ENCODE measurements at places on chromosomes 3 and 15. TPM values are rescaled to one million over a fixed set of nuclear protein-coding genes. Genes with fewer than 3 reads are reported as not detected.

Gene CATSPER2
- 1.1 TPM for total RNA-seq

Gene KLHL25
- total RNA-seq, result 4.1 TPM

Gene C3orf20
- not detected for total RNA-seq

Gene PIK3CB
- total RNA-seq, result 30.7 TPM

Gene BCL2A1
- 0.43 TPM for total RNA-seq

Gene ABI3BP
- 28.8 TPM for total RNA-seq

DNA sequence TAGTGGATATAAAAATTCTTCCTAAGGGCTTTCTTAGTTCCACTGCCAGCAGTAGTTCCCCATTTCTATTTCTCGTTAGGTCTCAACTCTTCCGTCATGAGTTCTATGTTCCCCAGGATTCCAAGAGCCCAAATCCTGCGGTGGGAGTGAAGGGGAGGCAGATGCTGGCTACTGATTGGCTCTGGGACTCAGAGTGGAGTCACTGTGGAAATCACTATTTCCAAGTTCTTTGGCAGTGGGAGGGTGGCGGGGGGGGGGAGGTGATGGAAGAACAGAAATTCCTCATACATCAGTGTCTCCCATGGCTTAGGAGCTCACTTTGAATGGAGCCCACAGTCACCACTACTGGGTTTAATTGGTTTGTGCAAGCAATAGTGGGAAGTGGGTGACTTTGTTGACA lies 5.6 kb downstream of the CCR1 start:
- no peak for DNase-seq

DNA sequence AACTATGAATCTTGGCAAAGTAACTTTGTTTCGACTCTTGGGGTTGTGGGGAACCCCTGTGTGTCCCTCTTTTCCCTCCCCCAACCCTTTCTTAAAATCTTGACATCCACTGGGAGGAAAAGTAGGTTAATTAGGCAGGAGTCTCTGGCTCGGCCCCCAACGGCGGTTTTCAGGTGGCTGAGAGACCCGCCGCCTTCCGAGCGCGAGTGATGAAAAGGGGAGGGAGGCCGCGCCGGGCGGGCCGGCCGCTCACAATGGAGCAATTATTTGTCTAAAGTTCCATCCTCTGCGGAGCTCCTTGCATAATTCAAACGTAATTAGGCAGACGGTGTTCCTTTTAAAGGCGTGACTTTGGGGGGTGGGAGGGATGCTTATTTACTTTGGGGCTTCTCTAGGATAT lies 51.7 kb downstream of the ZIC4 start:
- DNase-seq, result no peak

- no peak for DNase-seq
Observed at GRCh38 chr15:85671156-85671555, 123.6 kb downstream of the KLHL25 start.

DNA sequence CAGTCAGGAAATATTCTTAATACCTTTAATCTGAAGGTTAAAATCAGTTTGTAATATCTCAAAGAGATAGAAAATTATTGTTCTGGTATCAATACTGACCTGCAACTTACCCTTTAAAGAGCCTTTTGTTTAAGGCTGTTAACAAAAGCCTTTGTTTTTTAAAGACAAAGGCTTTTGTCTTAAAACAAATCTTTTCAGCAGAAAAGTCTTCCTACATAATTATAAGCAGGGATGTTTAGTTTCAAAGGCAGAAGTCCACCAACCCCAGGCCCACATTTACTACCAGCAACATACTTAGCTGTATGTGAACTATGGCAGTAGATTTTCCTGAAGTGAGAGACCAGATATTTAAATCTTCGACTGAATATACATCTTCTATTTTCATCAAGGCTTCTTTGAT lies 36.2 kb downstream of the SLC30A4 start:
- no peak for DNase-seq

- no peak for DNase-seq
Observed at GRCh38 chr3:185532901-185533300, 19.5 kb downstream of the LIPH start.

- DNase-seq, result no peak
Observed at GRCh38 chr3:93969443-93969842, 4.3 kb downstream of the PROS1 start.

DNA sequence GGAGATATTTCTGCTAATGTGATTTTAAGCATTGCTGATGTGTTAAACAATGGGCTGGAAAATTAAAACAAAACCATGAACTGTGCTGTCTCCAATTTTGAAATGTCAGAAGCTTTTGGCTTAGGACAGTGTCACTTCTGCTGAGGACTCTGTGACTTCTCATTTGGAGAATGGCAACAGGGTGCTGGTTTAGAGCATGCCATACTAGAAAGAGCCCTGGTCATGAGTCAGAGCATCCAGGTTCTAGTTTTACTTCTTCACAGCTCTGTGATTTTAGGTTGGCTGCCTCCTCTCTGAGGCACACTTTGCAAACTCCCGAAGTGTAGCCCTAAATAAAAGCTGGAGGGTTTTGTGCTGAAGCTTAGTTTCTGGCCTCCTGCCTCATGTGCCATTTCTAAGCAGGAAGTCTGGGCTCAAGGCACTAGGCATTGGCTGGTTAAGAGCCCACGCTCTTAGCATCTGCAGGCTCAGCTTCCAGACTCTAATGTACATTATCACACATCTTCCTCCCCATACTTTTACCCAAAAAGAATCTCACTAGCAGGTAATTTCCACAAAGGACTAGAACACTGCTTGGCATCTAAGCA lies 193.8 kb downstream of the CNTN3 start:
- no peak for DNase-seq

DNA sequence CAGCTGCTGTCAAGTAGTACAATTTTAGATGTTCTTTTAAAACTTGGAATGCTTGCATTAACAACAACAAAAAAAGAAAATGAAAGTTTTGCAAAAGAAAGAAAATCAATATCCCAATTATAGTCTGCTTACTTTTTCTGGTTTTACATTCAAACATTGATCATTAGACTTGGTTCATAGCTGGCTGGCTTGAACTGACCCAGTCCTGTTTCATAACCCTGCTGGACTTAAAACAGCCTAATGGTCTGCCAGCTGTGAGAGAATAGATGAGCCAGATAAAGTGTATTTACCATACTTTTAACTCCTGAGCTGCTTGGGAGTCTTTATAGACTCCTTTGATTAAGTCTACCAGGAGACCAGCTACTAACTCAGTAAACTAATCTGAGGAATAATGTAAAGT lies 59.2 kb downstream of the PIAS1 start:
- DNase-seq, result no peak

GRCh38 chr15:92879949-92880725 lies 20.0 kb upstream of the CHD2 start:
- no peak for DNase-seq

GRCh38 chr15:48550822-48551525 lies 94.5 kb downstream of the FBN1 start:
- no peak for DNase-seq

- DNase-seq, result no peak
Observed at GRCh38 chr15:68774120-68774519, 46.6 kb downstream of the ANP32A start.

DNA sequence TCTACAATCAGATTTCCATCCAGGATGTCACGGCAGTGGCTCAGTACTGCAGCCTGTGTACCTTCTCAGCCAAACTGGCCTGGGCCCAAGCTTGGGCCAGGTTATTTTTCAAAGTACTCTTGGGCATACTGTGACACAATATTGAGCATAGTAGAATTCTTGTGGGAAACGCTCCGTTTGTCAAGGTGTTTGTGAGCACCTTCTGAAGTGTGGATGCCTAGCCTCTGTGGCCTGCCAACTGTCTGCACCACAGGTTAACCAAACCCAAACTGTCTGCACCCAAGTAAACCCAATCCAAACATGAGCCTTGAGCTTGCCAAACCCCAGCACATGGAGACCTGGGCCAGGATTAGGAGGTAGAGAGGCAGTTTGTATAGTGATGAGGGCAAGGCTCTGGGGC lies 25.4 kb downstream of the CTDSPL start:
- DNase-seq, result no peak

GRCh38 chr3:188088948-188089685 lies 64.8 kb upstream of the LPP start:
- DNase-seq, result no peak

- DNase-seq, result no peak
Observed at GRCh38 chr3:196843435-196844110, 24.1 kb upstream of the SENP5 start.

DNA sequence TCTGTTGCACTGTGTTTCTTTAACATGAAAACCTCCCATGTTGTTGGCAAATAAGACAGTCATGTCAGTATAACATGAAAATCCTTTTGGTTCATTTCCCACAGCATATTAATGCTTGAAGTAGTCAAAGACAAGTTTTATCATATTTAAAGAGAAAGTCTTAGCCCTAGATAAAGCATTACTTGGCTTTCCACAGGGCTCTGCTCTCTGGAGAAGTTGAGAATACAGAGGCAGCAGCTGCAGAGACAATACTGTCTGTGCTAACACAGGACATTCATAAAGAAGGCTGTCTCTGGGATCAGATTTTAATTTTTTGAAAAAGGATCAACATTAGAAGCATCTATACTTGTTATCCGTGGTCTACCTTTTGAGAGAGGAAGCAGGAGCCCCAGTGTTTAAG lies 103.4 kb upstream of the SAMMSON start:
- no peak for DNase-seq

DNA sequence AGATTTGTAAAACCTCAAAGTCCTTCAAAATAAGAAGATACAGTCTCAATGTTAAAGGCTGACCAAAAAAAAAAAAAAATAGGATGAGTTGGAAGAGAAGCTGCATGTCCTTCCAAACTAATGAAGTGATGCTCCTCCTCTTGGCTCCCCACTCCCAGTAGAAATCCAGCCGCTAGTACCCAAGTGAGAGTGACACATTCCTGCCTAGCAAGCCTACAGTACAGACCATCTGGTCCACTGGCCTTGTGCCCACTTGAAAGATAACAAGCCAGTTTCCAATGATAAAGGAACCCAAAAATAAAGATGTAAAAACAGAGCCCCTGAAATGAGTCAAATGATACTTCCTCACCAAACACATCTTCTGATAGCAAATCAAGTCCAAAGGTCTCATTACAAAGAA lies 258.7 kb upstream of the NSMCE3 start:
- no peak for DNase-seq

GRCh38 chr3:108079877-108080276 lies 11.0 kb downstream of the CD47 start:
- no peak for DNase-seq

DNA sequence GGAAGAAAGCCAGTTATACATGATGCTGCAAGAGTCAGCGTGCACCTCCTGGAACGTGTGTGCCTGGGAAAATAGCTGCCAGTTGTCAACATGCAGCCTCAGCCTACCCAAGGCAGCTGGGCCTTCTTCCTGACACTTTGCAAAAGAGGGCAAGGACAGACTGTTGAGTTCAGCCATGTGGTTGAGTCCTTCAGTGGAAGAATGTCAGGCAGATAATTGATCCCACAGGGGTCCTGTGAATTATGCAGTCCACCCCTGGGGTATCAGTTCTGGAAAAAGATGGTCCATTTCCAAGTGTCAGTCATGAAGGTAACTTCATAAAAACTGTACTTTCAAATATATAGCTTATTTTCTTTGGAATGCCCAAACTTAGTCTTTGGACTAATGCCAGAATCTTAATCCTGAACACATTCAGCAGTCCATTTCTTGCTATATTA lies 79.6 kb downstream of the ARNT2 start:
- no peak for DNase-seq

- no peak for DNase-seq
Observed at GRCh38 chr15:80447077-80447476, 42.9 kb downstream of the ARNT2 start.

GRCh38 chr3:29606416-29606815 lies 325.5 kb downstream of the RBMS3 start:
- DNase-seq, result no peak

DNA sequence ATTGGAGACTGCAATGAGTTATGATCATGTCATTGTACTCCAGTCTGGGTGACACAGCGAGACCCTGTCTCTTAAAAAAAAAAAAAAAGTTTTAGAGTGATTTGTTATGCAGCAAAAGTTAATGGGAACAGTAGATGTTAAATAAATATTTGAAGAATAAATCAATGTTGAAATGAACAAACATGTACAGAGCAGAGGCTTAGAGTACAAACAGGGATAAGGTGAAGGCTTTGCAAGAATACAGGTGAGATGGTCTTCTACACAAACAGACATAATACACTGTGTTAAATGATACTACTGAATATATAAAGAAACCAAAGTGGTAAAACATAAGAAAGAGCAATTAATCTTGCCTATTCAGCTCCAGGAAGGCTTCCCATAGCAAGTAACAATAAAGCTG lies 265.4 kb downstream of the CNTN3 start:
- DNase-seq, result no peak

DNA sequence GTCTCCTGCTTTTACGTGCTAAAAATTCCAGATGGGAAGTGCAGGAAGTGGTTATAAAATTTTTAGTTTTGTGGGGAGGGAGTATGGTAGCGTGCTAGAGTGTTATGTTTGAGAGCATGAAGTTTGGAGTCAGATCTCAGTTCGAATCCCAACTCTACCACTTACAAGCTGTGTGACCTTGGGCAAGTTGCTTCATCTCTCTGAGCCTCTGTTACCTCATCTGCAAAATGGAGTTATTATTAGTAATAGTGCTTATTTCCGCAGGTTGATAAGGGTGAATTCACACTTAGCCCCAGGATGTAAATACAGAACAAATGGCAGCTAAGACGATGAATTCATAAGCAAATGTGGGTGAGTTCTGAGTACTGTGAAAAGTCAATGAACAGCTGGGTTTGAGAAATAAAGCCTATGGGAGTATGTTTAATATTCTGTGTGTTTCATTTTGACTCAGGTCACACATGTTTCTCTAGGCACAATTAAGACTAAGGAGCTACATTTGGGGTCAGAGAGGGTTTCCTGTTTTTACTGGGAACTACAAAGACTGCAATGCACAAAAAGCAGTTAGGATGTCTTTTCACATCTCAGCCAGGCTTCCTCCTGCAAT lies 73.1 kb upstream of the FEZF2 start:
- no peak for DNase-seq

DNA sequence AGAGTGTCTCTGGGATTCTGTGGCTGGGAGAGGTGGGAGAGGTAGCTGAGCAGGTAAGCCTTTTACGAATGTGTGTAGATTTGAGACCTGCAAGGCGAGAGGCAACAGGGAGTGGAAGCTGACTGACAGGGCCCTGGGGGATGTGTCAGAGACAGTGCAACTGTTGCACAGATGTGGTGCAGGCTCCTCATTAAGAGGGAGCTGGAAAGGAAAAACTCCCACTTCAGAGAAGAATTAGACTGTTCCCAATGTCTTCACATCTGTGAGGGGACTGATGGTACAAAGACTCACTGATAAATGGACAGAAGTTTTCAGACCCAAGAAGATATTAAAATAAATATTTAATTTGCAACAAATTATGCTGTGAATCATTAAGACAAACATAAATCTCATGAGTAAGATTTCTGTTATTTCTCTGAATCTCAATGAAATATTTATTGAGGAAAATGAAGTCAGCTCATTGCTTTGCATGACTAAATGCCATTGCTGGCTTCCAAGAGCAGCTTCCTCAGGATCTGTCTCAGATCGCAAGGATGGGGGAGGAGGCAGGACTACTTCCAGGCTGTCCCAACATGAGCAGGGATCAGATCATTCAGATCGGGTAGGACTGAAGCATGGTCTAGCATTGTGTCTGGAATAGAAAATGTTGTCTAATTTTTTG lies 127.3 kb upstream of the ROPN1 start:
- no peak for DNase-seq

- DNase-seq, result no peak
Observed at GRCh38 chr15:74552773-74553441, 11.9 kb downstream of the ARID3B start.
